Tongue (tissue), 3 donors: ENCODE measurements at places on chromosomes 6 and 20. TPM values are rescaled to one million over a fixed set of nuclear protein-coding genes. Genes with fewer than 3 reads are reported as not detected.

The PKIB gene
- total RNA-seq: 7.1 TPM

The BPHL gene
- total RNA-seq: 25.0 TPM

The DACT2 gene
- 2.4 TPM for total RNA-seq

GRCh38 chr20:53138454-53139262 is 166.5 kb downstream of the TSHZ2 start:
- no peak for DNase-seq

- DNase-seq: no peak
Measured at GRCh38 chr20:62580052-62580451, 62.3 kb upstream of the SLCO4A1 start.

GRCh38 chr20:10297684-10298240 is 79.1 kb downstream of the SNAP25 start:
- no peak for DNase-seq
